Activated CD8-positive, alpha-beta memory T cell treated with anti-CD3 and anti-CD28 coated beads for 1 hour (primary cell): ENCODE measurements at places on chromosomes 2 and 18.

GRCh38 chr2:233489666-233490065, 76.9 kb downstream of the USP40 start:
- no peak for DNase-seq

- DNase-seq, result no peak
Observed at GRCh38 chr2:43086451-43087221, 139.8 kb downstream of the ZFP36L2 start.

DNA sequence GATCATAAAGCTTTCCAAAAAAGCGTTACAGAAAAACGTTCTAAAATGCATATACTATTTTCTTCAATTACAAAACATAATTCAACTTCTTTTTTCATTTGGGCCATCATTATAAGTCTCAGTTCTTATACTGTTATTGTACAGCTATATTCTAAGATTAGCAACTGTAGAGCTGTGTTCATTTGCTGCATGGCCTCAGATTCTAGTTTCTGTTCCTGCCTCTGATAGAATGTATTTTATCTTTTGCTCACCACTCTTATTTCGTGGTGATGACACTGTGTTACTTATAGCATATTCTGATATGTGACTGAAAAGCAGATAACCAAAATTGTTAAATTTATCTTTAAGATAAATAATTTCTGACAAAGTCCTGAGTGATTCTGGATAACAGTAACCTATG, 67.2 kb downstream of the PTRHD1 start:
- DNase-seq, result no peak

DNA sequence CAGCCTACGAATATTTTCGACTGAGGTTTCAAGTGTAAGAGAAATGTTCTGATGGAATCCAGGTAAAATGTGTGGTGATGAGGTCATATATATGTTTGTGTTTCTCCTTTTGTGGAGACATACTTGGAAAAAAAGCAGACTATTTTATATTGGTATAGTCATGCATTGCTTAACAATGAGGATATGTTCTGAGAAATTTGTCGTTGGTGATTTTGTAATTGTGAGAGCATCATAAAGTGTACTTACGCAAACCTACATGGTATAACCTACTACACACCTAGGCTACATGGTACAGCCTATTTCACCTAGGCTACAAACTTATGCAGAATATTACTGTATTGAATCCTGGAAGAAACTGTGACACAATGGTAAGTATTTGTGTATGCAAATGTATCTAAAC, 1849.9 kb upstream of the CELF4 start:
- no peak for DNase-seq

DNA sequence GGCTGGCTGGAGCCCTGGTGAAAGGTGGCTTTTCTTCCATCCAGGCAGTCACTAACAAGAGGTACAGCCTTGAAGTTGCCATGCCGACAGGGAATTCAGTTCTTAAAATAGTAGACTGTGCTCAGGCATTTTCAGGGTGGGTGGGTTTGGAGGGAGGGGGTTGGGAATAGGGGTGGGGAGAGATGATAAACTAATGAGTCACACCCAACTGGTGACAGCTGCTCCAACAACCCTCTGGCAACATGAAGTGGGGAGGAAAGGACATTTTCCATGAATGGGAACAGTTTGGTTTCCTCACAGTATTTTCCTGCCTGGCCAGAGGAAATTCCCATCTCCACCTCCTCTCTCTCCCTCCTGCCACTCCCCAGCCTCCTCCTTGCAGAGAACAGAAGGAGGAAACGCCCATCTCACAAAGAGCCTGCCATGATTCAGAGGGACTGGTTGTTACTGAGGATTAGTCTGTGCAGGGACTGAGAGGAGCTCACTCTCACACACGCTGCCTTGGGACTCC, 113.0 kb upstream of the SLC1A4 start:
- no peak for DNase-seq

DNA sequence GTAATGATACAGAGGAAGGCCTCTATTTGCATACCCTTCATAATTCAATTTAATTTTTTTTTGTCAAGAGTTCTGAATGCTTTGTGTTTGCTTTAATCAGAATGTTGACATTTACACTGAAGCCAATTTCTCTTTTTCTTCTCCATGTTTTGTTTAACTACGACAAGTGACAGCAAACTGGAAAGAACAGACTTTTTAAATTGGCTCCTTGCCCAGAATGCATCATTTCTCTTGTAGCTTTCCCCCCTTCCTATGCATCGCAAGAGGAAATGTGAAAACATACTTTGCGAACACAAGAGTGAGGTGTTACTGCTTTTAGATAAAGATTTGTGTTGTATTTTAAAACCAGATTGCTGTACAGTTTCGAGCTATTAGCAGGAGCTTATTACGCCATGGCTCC, 955.2 kb upstream of the CELF4 start:
- DNase-seq, result no peak

GRCh38 chr2:205060269-205060668, 515.0 kb downstream of the PARD3B start:
- DNase-seq, result no peak

DNA sequence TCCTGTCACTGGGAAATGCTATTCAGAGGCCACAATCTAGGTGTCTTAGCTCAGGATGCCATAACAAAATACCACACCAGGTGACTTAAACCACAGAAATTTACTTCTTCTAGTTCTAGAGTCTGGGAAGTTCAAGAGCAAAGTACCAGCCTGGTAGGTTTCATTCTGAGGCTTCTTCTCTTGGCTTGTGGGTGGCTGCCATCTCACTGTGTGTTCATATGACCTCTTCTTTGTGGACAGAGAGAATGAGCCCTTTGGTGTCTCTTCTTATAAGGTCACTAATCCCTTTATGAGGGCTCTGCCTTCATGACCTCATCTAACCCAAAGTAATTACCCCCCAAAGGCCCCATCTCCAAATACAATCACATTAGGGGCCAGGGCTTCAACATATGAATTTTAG, 57.3 kb downstream of the RHOB start:
- DNase-seq, result no peak

DNA sequence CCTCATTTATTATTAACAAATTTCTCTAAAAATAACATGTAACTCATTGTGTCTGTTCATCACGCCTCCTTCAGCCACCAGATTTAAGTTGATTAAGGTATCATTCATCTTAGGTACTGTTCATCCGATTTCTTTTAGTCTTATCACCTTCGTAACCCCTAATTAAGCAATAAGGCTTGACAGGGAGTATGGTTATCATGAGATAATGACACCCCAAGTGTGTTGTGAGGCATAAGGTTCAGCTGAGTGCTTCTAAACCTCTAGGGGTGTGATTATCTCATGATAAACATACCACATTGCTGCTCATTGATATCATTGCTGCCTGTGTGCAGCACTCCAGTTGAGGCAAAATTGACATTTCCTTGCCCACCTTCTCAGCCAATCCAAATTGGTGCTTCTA, 158.9 kb upstream of the BOD1L2 start:
- DNase-seq, result no peak

GRCh38 chr2:215171151-215171550, 32.7 kb upstream of the ABCA12 start:
- no peak for DNase-seq

GRCh38 chr2:196170606-196171247, 651 bp downstream of the STK17B start:
- DNase-seq, result no peak

DNA sequence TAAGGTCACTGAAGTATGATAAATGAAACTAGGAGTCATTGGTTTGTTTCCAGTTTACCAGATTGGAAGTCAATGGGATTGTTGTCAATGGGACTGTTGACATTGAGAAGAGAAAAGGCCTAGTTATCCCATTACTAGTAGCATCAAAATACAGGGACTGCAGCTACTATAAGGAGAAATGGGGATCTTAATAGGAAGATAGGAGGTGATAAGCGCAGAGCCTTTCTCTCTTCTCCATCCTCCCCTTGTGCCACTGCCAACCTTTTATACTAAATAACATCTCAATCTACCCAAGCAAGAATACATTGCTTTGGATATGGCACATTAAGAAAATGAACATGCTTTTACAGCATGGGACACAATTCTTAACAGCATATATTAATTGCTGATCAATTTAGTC, 10.5 kb upstream of the BBS5 start:
- DNase-seq, result no peak

- DNase-seq, result no peak
Observed at GRCh38 chr2:165149439-165149838, 54.4 kb downstream of the SCN3A start.

DNA sequence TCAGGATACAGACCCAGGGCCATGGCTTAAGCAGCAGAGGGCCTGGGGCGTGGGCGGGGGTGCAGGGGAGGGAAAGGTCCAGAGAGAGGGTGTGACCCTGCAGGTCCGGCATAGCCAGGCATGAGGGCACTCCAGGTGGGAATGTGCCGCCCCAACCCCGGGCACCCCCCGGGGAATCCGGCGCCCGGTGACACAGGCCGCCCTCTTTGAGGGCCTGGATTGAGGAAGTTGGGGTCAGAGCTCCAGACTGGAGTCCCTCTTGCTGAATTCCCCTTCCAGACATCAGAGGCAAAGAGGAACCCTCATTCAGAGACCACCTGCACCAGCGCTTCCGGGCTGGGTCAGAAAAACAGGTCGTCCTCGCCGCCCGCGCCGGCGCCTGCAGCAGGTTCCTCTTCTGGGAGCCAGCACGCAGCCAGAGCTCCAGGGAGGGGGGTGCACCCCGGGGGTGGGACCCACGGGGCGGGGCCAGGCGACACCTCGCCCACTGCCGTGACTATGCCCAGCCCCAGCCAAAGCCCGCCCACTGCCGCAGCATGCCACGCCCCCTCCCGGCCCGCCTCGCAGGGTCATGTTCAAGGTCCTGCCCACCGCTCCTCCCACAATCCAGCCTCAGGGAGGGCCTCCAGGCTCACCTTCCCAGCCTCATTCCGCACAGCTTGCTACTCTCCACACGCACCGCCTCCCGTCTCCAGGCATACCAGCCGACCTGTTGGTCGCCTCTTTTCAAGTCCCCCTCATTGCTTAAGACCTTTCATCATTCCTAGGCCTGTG, 98.3 kb upstream of the ID2 start:
- peak; percentile 45 for DNase-seq

- DNase-seq, result no peak
Observed at GRCh38 chr2:25690058-25690457, 16.7 kb upstream of the DTNB start.

DNA sequence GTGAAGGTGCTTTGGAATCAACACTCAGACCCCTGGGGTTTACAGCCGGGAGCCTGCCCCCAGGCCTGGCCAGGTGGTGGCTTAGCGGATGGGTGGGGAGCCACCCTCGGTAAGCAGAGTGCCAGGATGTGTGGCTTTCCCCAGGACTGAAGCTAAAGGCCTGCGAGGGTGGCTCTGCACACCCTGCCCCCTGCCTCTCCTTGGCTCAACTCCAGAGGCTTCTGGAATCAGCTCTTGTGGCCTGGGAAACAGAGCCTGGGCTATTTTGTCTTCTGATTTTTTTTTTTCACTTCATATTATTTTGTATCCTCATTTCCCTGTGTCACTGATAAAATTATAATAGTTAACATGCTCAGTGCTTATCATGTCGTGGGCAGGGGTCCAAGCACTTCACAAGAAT, 79.8 kb downstream of the RHOB start:
- DNase-seq, result no peak

DNA sequence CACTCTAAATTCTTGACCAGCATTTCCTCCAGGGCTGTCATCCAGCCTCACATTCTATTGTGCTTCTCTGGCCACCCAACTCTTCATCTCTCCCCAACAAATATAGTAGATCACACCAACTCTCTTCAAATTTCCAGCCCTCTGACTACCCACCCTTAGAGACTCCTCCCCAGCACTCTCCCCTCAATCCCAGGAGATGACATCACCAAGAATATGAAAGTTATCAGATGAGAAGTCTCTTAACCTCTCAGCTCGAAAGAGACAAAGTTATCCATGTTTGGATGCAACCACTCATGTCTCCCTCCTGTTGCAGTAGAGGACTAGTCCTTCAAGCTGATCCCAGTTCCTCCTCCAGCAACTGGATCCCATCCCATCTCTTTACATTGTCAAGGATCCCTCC, 47.1 kb downstream of the LBH start:
- DNase-seq, result no peak

DNA sequence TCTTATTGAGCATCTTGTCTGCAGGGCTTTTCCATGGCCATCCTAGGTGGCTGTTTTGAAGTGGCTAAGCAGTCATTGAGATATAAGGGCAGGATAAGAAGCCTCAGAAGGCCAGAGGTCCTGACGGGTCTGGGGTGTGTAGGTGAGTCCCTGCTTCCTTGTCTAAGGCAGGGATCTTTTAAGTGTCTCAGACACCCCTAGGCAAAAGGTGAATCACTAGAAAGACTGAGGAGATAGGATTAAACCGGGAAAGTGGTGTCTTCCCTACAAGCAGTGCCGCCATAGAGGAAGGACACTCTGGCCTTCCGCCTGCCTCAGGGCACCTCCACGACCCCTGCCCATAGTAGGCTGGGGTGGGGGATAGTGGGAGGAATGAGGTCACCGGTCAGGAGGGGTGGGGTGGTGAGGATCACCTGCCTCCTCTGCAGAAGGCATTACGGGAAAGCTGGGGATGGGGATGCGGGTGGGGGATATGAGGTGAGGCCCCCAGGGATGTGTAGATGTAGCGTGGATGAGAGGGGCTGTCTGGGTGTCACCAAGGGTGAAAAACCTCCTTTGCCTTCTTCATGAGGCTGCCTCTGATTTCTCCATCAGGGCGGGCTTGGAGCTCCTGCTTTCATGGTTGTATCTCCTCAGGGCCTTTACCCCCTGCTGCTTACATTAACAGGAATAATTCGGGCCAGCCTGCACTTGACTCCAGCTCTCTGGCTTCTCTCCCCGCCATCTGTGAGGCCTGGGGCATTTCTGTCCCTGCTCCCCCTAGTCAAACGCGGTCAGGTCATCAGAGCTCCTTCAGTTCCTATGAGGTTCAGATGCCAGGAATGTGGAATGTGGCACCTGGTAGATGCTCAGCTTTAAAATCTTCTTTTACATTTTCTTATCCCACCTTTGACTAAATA, 244.0 kb downstream of the DYSF start:
- no peak for DNase-seq

DNA sequence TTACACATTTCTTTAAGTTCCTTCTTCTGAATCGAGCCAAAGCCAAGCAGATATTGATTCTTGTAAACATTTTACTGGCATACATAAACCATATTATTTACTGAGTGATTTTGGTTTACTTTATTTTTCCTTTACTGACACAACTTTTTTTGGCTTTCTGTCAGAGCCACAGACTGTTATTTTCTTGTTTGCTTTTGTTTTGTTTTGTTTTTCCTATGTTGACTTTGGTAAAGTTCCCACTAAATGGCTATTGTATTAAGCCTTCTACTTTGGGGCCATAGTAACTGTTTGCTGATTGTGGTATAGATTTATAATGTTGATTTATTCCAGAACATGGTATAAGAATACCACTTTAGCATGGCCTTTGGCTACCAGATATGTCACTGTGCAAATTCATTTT, 419.4 kb downstream of the DCDC2C start:
- DNase-seq, result no peak

- no peak for DNase-seq
Observed at GRCh38 chr2:241877989-241878970, 8.8 kb downstream of the RTP5 start.

DNA sequence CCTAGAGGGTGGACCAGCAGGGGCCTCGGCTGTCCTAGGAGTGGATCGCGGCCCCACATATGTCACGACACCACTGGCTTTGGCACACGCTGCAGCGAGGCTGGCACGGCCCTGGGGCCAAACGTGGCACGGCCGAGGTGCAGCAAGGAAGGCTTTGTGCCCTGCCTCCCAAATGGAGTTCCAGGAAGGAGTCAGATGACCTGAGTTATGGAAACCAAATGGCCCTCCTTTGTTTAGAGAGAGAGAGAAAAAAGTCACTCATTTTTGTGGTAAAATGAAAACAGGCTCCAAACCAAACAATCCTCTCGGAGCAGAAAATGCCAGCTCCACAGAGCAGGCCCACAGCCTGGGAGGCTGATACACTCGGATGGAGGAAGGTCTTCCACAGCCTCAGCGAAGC, 105.6 kb downstream of the ANTXR1 start:
- DNase-seq, result no peak
